ENCODE measurements at places on chromosomes 1 and 21.

DNA sequence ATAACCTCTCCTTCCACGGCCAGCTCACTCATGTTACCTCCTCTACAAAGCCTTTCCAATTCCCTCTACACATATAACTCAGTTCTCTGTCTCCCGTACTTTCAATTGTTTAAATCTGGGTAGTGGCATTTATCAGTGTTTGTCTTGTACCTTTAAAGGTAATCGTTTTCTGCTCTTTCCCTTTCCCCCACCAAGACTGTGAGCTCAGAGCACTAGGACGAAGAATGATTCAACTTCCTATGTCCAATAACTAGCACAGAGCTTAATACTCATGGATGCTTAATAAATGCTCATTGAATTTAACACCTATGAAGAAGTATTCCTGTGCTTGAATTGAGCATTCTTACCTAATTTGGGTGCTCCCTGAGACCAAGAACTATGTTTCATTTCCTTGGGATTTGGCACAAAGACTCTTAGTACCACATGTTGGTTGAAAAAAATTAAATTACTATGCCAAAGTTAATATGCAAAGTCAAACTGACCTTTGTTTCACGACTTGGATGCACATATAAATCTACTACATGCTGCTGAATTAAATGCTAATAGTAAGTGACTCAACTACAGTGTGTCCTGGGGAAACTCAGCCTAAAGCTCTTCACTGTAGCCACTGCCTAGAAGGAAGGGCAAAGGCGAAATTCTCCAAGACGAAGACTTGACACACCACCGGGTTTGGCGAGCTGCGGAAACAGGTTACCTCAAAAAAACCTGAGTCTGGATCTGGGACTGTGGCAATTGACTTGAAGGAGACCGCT is 30.6 kb upstream of the C1orf185 start:
- DNase-seq, result no peak

DNA sequence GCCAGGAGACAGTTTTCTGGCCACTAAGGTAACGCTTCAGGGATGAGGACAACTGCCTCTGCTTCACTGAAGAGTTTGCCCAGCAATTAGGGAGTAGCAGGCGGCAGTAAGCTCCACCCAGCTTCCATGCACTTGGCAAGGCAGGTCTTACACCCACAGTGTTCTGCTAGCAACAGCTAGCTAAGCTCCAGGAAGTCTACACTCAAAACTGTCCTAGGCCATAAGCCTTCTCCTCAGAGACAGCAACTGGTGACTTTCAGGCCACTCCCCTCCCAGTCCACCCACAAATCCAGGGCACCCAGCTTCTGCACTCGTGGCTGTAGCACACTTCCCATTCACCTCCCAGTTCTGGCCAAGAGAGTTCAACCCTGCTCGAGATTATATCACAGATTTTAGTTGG is 47.3 kb downstream of the KMO start:
- no peak for DNase-seq

GRCh38 chr21:43578677-43579303 is 80.5 kb downstream of the HSF2BP start:
- no peak for DNase-seq

DNA sequence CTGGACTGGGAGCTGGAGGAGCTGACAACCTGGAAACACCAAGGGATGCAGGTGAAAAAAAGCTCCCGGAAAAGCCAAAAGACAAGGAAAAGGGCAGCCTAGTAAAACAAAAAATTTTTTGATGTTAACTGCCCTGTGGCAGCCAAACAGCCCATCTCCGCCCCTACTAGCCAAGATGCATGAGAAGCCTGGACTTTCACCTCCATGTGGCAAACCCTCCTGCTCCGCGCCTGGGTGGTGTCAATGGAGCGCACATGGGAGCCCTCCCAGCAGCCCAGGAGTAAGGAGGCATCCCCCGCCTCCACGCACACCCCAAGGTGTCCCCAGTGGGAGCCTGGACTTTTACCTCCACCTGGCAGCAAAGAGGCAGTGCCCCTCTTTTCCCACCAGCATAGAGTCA is 30.5 kb downstream of the LEMD1 start:
- no peak for DNase-seq

GRCh38 chr1:241675983-241676382 is 23.9 kb downstream of the WDR64 start:
- DNase-seq, result no peak

GRCh38 chr1:243261390-243261789 is 5.5 kb downstream of the SDCCAG8 start:
- DNase-seq, result no peak
